Brain microvascular endothelial cell (primary cell): ENCODE measurements at places on chromosomes 6 and 20.

DNA sequence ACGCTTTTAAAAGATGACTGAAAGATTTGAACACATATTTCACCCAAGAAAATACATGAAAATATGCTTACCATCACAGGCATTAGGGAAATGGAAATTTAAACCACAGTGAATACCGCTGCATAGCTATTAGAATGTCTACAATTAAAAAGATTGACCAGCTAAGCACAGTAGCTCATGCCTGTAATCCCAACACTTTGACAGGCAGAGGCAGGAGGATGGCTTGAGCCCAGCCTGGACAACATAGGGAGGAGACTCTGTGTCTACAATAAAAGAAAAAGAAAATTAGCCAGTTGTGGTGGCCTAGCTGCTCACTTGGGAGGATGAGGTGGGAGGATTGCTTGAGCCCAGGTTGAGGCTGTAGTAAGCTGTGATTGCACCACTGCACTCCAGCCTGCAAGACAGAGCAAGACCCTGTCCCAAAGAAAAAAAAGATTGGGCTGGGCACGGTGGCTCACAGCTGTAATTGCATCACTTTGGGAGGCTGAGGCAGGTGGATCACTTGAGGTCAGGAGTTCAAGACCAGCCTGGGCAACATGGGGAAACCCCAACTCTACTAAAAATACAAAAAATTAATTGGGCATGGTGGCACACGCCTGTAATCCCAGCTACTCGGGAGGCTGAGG, 163.7 kb upstream of the AKAP12 start:
- no peak for DNase-seq

- DNase-seq = no peak
Observed at GRCh38 chr6:3496395-3496794, 39.5 kb upstream of the SLC22A23 start.

GRCh38 chr6:30244560-30244959, 31.4 kb upstream of the TRIM26 start:
- DNase-seq = no peak

DNA sequence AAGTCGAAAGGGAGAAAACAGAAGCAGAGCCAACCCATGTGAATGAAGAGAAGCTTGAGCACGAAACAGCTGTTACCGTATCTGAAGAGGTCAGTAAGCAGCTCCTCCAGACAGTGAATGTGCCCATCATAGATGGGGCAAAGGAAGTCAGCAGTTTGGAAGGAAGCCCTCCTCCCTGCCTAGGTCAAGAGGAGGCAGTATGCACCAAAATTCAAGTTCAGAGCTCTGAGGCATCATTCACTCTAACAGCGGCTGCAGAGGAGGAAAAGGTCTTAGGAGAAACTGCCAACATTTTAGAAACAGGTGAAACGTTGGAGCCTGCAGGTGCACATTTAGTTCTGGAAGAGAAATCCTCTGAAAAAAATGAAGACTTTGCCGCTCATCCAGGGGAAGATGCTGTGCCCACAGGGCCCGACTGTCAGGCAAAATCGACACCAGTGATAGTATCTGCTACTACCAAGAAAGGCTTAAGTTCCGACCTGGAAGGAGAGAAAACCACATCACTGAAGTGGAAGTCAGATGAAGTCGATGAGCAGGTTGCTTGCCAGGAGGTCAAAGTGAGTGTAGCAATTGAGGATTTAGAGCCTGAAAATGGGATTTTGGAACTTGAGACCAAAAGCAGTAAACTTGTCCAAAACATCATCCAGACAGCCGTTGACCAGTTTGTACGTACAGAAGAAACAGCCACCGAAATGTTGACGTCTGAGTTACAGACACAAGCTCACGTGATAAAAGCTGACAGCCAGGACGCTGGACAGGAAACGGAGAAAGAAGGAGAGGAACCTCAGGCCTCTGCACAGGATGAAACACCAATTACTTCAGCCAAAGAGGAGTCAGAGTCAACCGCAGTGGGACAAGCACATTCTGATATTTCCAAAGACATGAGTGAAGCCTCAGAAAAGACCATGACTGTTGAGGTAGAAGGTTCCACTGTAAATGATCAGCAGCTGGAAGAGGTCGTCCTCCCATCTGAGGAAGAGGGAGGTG, 38.7 kb downstream of the ZBTB2 start:
- no peak for DNase-seq

DNA sequence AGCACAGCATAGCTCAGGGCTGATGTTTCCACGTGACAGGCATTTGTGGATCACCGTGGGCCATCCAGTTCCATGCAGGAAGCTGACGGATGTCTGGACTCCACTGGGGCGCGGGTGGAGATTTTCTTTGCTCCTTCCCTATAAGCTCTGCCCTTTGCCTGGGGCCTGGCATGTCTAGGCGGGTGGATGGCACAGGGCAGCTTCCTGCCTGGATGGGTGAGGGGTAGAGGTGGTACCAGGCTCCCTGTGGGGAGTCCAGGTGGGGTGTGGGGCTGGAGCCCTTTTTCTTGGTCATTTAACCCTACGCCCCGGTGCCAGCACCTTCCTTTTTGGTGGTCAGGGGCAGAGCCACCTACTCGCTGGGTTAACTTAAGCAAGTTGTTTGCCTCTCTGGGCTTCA, 10.4 kb downstream of the FAM110A start:
- no peak for DNase-seq

DNA sequence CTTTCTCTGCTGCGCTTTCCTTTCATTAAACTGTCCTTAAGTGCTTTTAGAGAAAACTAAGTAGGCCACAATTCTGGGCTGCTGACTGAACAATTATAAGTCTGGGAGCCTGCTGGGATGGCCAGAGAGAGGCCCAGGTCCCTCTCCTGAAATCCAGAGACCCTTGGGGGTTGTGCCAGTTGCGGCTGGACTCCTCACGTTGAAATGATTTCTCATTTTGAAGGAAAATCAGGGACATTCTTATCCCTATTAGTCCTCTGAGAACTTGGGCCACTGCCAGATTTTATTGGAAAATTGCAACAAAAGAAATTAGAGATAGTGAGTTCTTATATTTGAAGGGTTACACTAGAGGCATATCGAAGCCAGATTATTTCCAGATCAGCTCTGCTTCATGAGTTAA, 145.1 kb downstream of the CLIC5 start:
- DNase-seq = no peak

GRCh38 chr20:51185277-51185676, 162.4 kb upstream of the KCNG1 start:
- no peak for DNase-seq

DNA sequence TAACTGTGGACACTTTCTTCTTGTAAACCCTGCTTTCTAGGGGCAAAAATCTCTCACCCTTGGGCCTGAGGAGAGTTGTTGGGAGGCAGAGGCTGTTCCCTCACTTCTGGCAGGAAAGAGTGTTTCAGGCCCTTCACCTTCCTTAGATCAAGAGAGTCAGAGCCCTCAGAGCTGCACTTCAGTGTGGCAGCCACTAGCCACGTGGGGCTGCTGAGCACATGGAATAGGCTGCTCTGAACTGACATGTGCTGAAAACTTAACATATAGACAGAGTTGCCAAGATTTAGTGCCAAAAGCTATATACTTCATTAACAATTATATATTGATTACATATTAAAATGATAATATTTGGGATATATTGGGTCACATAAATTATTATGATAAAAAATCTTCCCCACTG, 4.4 kb upstream of the LMBRD1 start:
- no peak for DNase-seq

DNA sequence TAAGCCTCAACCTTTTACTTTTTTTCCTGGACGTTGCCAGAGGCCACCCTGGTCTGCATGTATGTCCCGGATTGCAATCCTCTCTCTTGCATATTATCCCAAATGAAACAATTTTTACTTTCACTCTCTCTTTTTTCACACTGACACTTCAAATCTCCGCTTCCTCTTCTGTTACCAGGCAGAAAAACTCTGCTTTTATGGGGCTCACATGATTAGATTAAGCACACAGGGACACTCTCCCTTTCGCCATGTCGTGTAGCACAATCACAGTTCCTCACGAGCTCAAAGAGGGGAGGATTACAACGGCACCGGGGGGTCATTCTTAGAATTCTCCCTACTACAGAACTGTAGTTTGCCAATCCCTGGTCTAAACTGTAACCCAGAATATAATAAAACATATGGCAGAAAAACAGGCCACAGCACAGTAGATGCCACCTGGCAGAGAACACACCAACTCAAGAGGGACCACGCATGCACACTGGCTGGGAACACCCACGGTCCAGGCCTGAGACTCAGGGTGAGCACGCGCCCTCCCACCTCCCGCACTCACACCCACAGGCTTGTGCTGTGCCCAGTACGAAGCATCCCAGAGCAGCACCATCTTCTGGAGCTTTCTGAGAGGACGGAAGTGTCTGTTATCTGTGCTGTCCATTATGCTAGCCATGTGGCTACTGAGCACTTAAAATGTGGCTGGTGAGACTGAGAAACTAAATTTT, 288.7 kb downstream of the KIF16B start:
- DNase-seq = no peak

DNA sequence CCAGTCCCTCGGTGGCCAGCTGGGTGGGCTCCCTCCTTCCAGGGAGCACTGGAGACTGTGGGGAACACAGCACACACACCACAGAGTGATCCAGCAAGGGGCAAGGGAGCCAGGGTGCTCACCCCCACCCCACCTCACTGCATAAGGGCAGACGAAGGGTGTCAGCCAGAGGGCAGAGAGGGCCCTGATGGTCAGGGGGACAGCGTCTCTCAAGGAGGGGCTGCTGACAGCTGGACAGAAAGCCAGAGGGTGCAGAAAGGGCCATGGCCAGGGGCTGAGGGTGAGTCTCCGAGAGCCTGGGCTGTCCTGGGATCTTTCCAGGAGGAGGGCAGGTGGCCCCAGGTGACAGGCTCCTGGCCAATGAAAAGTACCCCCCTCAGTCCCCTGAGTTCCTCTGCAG, 73.4 kb upstream of the PMEPA1 start:
- no peak for DNase-seq

- no peak for DNase-seq
Observed at GRCh38 chr6:39938773-39939654, 4.8 kb upstream of the MOCS1 start.

DNA sequence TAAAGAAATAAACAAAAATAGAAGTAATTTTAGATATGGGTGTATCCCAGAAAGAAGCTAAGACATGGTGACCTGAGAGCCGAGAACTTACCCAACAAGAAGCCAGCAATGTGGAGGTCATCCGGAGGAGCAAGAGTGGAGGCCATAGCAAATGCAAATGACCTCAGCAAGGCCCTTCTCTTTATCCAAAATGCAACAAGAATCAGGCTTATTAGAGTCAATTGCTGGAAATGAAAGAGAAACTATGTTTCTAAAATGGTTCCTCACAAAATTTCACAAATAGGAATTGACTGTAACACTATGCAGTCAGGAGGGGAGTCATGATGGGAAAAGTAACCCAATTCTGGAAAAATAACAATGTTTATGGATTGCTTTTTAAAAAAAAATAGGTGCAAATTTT, 90.4 kb downstream of the TNFAIP3 start:
- DNase-seq = no peak
